ENCODE measurements at places on chromosomes 2 and 18.

DNA sequence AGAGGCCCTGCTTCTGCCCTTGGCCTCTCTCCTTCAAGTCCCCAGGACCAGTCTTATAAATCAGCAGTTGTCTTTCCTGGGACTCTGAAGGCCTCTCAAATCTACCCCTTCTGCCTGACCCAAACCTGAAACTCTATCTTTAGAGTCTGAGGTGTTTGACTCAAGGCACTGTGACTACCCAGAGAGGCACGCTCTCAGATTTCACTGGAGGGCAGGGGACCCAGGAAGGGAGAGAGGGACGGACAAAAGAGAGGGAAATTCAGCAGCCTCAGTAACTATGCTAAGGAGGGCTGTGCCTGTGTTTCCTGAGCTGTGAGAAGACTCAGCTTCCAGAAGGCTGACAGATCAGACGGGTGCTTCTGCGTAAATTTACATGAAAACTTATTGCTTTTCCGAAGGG, 217.8 kb downstream of the HAUS1 start:
- DNase-seq = no peak

- DNase-seq = no peak
Observed at GRCh38 chr2:134395779-134396178, 141.9 kb downstream of the MGAT5 start.

DNA sequence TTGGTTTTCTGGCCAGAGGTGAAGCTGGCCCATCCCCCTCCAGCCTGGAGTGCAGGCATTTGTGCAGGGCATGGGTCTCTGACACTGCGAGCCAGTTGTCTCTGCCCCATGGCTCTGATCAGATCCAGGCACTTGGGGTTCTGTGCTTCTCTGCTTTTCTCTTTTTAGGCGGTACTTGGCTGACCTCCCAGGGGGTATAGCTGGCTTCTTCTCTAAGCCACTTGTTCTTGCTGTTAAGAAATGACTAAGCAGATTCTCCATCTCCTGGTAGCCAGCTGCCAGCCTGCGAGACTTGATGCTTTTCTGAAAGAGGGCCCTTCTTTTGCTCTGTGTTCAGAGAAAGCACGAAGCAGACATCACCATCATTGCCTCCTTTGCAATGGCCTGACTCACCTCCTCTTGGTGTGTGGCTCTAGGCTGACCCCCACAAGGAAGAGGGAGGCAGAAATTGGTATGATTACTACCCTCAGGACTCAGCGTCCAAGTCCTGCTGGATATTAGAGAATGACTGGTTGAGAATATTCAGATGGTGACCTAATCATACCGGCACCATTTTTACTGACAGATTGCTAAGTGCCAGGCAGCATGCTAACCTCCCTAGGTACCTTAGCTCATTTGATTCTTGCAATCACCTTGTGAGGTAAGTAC, 32.7 kb downstream of the TNP1 start:
- no peak for DNase-seq

- DNase-seq = no peak
Observed at GRCh38 chr2:197339496-197340220, 29.1 kb upstream of the ANKRD44 start.

DNA sequence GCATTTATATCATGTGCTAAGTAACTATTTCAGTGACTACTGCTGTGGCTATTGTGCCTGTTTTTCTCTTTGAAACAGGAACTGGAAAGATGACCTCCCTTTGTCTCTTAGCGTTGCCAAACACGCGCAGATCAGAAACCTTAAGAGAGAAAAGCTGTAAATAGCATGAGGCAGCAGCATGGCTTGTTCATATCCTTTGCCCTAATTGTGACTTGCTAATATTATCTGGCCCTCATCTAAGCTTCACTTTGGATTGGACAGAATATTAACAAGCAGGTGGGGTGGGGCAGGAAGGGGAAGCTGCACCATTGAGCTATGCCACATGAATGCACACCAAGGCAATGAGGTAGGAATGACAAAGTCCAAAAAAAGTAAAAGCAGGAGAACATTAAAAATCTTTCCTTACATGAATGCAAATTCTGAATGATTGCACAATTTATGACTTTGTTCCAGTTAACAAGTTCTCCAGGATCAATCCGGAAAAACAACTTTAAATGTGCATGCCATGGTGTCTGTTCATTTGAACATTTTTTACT, 128.4 kb downstream of the IRS1 start:
- DNase-seq = no peak

GRCh38 chr2:48993576-48993975, 160.7 kb downstream of the FSHR start:
- DNase-seq = no peak

DNA sequence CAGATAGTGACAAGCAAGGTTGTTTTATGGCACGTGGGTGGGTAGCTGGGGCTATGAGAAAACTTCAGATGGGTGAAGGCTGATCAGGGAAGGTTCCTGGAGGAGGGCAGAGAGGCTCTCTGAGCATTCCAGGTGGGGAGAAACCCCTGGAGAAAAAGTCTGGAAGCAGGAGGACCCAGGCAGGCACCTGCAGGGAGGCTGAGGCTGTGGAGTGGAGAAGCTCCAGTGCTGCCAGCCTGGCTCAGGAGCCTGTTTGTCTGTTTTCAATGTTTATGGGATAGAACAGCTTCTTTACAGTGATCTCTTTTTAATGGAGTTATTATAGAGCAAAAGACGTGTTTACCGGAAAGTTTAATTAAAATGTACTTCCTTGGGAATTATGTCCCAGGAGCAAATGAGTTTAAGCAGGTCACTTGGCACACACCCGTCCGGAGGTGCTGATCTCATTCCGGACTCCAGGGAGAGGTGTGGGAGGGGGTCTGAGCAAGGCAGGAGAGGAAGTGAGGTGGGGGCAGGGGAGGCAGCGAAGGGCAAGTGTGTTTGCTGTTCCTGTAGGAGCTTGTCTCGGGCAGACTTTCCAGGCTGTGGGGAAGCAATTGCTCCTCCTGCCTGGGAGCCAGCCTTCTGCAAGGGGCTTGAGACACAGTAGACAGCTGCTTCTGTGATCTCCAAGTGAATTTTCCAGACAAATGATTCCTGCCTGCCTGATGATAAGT, 239.5 kb downstream of the MYCN start:
- no peak for DNase-seq

GRCh38 chr18:31203096-31203793, 40.6 kb upstream of the DSC1 start:
- DNase-seq = no peak

GRCh38 chr2:69169655-69170389, 156.8 kb downstream of the ANTXR1 start:
- no peak for DNase-seq

- no peak for DNase-seq
Observed at GRCh38 chr2:74502720-74503505, 3.5 kb upstream of the LBX2 start.

DNA sequence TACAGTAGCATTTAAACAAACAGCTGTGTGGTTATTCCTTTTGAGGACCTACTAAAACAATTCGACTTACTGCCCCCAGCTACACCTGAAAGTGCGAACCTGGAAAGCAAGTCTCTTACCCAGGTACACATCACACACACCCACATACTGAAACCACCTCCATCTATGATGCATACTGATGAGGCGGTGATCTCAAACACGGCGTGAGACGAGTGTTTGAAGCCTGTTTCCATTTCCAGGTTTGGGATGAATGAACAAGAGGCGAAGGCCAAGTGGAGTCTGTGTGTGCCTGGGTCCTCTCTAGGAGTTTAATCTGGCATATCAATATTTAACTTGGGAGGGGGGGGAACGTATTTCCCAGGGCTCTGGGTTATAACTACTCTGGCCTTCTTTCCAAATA, 1.6 kb downstream of the TMEM185B start:
- no peak for DNase-seq

DNA sequence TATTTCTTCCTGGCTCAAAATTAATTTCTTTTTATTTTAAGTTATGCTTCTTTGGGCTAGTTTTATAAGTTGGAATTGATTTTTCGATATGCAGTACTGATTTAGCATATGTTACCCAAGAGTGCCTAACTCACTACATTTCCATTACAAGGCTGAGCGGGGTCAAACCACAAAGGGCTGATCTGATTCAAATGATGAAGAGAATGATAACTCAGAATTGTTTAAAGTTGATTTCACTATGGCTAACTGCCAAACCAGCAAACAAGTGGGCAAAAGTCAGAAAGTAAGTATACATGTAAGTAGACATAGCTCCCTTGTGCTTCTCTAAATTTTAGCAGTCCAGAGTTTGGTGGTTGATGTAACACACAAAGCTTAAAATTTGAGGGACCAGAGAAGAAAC, 35.6 kb downstream of the RAD51AP2 start:
- DNase-seq = no peak

GRCh38 chr2:234885886-234886285, 65.9 kb upstream of the SH3BP4 start:
- DNase-seq = no peak

DNA sequence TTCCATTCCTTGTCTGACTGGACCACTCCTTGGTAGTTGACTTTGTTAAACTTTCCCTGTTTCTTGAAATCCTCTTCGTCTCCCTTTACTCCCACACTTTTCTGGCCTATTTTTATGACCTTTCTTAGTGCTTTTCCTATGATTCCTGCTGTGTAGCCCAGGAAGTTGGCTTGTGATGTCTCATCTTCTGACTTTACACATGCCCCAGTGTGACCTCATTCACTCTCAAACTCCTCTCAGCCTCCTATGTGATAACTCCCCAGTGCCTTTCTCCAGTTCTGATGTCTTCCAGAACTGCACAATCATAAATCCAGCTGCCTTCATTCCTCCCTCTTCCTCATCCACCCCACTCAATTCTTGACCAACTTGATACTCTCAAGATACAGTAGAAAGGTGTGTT, 407.6 kb downstream of the TGIF1 start:
- no peak for DNase-seq

GRCh38 chr2:53265544-53266299, 501.9 kb upstream of the CHAC2 start:
- no peak for DNase-seq

GRCh38 chr2:233242231-233242927, 9.1 kb upstream of the ATG16L1 start:
- no peak for DNase-seq

DNA sequence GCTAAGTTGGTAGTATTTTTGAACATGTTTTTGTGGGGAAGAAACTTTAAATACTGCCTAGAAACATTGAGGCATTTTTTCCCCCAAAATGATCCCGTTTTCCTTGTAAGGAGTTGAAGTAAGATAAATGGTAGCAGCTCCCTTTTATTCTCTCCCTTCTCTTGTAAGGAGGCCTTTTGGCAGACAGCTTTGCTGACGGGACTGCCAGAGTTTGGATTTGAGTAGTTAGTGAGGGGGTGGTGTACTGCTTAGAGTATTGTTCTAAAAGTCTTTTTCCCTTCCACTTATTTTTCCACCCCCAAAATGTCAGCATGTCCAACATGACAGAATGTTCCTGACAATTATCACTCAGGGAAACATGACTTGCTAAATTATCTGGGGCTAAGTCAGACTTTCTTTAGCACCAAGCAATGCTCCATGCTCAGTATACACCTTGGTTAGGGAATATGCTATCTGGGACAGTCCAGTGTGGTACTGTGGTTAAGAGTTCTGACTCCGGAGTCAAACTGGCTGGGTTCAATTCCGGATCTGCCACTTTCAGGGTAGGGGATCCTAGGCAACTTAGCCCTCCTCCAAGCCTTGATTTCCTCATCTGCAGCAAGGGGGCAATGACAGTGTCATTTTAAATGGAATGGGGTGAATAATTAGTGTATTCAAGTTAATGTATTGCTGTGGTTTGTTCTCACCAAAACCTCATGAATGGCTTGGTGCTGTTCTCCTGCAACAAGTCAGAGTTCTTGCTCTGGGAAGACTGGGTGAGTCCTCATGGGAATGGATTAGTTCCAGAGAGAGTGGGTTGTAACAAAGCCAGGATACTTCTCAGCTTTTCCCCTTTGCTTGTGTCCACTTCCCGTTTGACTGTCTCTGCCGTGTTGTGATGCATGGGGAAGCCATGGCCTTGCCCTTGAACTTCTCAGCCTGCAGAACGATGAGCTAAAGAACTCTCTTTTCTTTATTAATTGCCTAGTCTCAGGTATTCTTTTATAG, 116.2 kb downstream of the TANC1 start:
- no peak for DNase-seq

GRCh38 chr2:189502714-189503113, 61.4 kb downstream of the WDR75 start:
- DNase-seq = no peak

- no peak for DNase-seq
Observed at GRCh38 chr18:49258938-49259337, 201.5 kb downstream of the DYM start.

DNA sequence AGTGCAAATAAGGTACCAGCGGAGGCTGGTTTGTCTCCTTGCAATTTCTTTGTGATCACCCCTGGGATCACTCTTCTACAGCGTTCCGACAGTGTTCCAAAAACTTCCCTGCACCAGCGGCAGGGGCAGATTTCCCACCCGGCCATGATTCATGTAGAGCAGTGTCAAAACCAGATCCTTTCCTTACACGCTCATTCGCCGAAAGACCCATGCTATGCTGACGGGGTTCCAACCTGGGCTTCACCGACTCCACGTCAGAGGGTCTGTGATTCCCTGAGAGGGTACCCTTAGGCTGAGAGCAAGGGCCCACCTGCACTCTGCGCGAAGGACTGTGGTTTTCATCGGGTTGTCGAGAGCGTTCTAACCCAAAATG, 423 bp upstream of the TTC27 start:
- no peak for DNase-seq

DNA sequence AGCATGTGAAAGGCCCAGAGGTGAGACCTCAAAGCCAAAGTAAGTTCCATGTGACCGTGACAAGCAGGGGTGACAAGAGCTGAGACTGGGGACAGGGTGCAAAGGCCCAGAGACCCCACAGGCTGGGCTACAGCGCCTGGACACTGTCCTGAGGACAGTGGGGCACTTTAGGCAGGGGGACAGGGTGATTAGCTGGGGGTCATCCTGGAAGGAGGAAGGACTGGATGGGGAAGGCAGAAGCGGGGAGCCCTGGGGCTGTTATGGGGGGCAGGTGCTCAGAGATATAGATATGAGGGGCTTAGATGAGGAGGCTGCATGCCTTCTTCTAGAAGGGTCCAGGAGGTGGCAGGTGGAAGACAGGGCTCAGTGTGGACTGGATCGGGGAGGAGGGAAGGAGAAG, 31.5 kb downstream of the KIF1A start:
- DNase-seq = no peak

- DNase-seq = no peak
Observed at GRCh38 chr18:6547476-6547875, 132.8 kb upstream of the L3MBTL4 start.

GRCh38 chr2:123890148-123890547, 134.9 kb upstream of the CNTNAP5 start:
- no peak for DNase-seq

GRCh38 chr2:28045676-28046351, 155.3 kb downstream of the BABAM2 start:
- no peak for DNase-seq

GRCh38 chr2:11870064-11870463, 123.6 kb downstream of the LPIN1 start:
- DNase-seq = no peak

DNA sequence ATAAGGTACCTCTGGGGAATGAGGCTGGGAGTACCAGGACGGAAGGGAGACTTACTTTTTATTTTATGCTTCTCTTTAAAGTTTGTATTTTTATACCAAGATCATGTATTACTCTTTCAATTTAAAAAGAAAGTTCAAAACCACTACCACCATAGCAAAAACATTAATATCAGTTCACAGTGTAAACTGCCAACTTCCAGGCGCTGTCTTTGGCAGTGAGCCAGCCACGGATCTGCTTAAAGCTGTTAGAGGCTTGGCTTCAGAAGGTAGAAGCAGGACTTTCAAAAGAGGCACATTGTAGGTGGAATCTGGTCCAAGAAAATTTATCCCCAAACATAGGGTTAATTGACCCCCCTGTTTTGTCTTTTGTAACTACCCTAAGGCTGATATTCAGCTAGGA, 74.8 kb downstream of the B3GNT2 start:
- no peak for DNase-seq

GRCh38 chr18:77859634-77860033, 610.0 kb downstream of the GALR1 start:
- DNase-seq = no peak
